Fibroblast of lung (primary cell): ENCODE measurements at places on chromosomes 16 and 17. TPM values are rescaled to one million over a fixed set of nuclear protein-coding genes. Genes with fewer than 3 reads are reported as not detected.

Gene KRTAP4-3
- total RNA-seq: not detected in 2 replicates

Gene GUCY2D
- not detected in 2 replicates for total RNA-seq

Gene ADAP2
- 3.3 and 4.3 TPM in 2 replicates for total RNA-seq

Gene ZG16
- not detected in 2 replicates for total RNA-seq

Gene KRT39
- total RNA-seq: 0.26 and 0.33 TPM in 2 replicates

Gene ABCC11
- total RNA-seq: under 0.01 and 0.17 TPM in 2 replicates
